Caki2 (cell line): ENCODE measurements at places on chromosomes 1 and 21. TPM values are rescaled to one million over a fixed set of nuclear protein-coding genes. Genes with fewer than 3 reads are reported as not detected.

The SGIP1 gene
- 8.5 and 26.8 TPM in 2 replicates for total RNA-seq

The GUCA2B gene
- total RNA-seq, result not detected in 2 replicates

The CD1C gene
- not detected in 2 replicates for total RNA-seq

The RHBDL2 gene
- total RNA-seq, result 1.2 and 2.7 TPM in 2 replicates

The CFHR4 gene
- total RNA-seq, result not detected in 2 replicates

The TSSK3 gene
- not detected in 2 replicates for total RNA-seq

The GJA4 gene
- not detected in 2 replicates for total RNA-seq

The INKA2 gene
- 0.75 TPM in 1 of 2 replicates, not detected in the other for total RNA-seq

The NTNG1 gene
- 0.41 and 2.2 TPM in 2 replicates for total RNA-seq

The ELF3 gene
- 251 and 255 TPM in 2 replicates for total RNA-seq

The TRIM67 gene
- 1.3 TPM in 1 of 2 replicates, not detected in the other for total RNA-seq

The SELE gene
- total RNA-seq, result not detected in 2 replicates

The FAM163A gene
- not detected in 2 replicates for total RNA-seq
